D721Med (cell line): ENCODE measurements at places on chromosomes 4 and X.

- no peak for DNase-seq
These were observed 224.7 kb downstream of the RBMX2 start for GRCh38 chrX:130626521-130626920.

GRCh38 chr4:3200423-3201090 lies 48.4 kb upstream of the MSANTD1 start:
- DNase-seq = no peak

GRCh38 chr4:153156721-153157120 lies 47.5 kb upstream of the TRIM2 start:
- no peak for DNase-seq

GRCh38 chr4:108706289-108706688 lies 55.9 kb downstream of the OSTC start:
- no peak for DNase-seq

DNA sequence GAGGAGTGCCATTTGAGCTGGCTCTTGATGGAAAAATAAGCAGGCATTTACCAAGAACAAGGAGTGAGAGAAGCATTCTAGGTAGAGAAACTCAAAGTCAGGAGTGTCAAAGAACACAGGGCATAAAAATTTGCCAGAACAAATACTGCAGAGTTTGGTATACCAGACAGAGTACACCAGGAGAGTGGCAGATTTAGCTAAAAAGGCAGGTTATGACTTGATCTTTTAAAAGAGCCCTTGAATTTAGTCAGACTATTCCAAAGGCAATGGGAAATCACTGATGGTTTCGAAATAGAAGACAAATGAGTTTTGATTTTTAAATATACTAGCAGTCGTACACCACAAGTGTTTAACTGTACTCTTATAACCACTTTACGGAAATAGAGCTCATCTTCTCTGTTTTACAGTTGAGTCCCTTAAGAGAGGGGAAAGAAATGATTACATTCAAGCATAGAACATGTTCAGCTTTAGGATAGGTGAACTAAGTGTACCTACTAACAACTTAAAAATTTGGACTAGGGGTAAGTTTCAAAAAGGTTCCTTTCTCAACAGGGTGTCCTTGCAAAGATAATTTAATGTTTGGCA lies 10.2 kb downstream of the UBE2D3 start:
- no peak for DNase-seq

- DNase-seq = no peak
These were observed 167.4 kb downstream of the HS3ST1 start for GRCh38 chr4:11261066-11261850.

DNA sequence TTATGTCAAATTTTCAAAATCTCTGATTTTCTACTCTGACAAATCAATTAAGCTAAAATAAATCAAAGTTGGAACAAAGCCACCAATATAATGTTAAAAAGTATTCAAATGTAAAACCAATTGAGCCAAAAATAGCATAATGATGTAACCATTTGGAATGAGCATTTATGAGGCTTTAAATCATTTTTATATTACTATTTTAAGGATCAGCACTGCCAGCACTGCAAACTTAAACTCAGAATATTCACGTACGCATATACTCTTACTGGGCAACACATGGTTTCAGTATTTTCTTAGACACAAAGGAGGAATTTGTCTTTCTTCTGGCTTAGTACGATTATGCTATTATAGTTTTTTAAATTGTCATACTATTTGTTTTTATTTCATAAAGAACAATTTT lies 52.2 kb downstream of the AFAP1 start:
- DNase-seq = no peak

GRCh38 chr4:17667653-17668201 lies 53.3 kb downstream of the MED28 start:
- no peak for DNase-seq

DNA sequence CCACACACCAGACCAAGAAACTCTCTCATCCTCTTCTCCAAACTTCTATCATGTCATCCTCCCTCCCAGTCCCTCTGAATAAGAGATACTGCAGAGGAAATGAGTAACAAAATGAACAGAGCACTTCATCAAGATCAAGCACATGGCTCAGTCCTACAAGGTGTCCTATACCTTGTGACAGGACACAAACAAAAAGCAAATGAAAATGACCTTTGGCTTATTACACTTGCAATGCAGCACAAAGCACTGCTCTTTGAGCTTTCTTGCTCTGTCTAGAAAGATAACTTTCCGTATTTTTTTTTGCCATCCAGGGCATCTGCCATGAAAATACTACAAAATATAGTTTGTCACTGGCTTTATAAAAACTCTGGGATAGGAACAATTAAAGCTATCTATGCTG lies 402.7 kb downstream of the HNRNPD start:
- no peak for DNase-seq

- no peak for DNase-seq
These were observed 15.7 kb upstream of the PLCXD1 start for GRCh38 chrX:265502-265901.

DNA sequence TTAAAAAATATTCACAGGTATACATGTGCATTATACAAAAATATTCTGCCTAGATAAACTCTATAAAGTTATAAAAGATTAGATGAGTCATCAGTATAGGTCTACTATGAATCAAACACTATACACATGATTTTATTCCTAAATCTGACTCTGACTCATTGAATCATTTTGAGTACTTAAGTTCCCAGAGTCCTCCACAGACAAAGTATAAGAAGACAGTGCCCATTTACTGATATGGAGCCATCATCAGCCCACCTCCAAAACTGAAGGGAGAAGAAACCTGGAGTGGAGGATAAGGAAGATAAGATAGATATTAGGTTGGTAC lies 28.7 kb upstream of the ANTXR2 start:
- no peak for DNase-seq

GRCh38 chr4:1579901-1580691 lies 104.0 kb downstream of the FAM53A start:
- no peak for DNase-seq

GRCh38 chrX:42531441-42531840 lies 246.5 kb downstream of the PPP1R2C start:
- DNase-seq = no peak

- no peak for DNase-seq
These were observed 531 bp downstream of the RUFY3 start for GRCh38 chr4:70722199-70722791.

GRCh38 chr4:10688022-10688421 lies 3.5 kb upstream of the CLNK start:
- DNase-seq = no peak
